ENCODE measurements at places on chromosomes 3 and 15.

DNA sequence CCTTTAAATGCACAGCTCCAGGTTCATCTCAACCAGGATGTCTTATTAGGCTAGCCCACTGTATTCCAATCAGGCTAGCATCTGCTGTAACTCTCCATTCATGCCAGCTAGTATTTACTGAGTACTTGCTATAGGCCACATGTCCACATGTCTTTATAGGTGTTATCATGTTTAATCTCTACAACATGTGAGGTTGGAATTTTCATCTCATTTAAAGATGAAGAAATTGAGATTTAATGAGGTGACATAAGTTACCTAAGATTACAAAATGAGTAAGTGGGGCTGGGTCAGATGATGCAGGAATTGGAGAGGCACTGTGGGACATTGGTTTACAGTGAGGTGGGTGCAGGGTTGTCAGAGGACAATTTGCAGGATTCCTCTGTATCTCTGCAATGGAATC is 2.9 kb downstream of the IFT122 start:
- DNase-seq = no peak

- DNase-seq = peak; percentile 40
These were observed 846 bp upstream of the POLG start for GRCh38 chr15:89335298-89336041.

DNA sequence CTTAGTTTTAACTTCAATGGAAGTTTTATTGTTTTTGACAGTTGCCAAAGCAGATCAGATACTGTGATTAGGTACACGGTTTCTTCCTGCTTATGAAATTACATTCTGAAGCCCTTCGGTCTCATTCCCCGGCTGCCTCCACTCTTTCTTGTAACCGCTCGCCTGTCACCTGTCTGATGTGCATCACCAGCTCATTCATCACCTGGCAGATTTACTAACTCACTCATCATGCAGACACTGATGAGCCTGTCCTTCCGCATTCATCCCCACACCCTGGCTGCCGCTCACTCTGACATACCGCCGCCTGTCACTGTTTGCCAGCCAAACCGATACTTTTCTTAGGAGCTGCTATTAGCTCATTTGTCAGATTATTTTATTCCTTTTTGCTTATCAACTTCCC is 82.8 kb upstream of the NSMCE3 start:
- DNase-seq = no peak

GRCh38 chr15:101401286-101401685 is 88.2 kb downstream of the PCSK6 start:
- no peak for DNase-seq

DNA sequence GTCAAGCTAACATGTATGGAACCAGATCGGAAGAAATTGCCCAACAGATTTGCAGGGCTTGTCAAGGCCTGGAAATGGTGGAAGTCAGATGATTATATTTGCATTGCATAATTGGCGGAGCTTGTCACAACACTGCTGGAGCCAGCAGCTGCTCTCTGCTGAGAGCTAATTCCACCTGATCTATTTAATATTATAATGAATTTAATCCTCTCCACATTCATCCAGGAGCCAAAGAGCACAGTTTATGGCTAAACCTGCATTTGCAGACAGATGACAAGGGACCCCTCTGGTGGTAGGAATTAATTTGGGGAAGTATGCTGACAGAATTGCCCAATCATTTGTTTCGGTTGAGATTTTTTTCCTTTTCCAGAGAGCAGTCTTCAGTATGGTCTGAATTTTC is 730.2 kb downstream of the TUSC7 start:
- peak; percentile 76 for DNase-seq

- DNase-seq = no peak
These were observed 3.3 kb downstream of the ACAD9 start for GRCh38 chr3:128882719-128883118.

DNA sequence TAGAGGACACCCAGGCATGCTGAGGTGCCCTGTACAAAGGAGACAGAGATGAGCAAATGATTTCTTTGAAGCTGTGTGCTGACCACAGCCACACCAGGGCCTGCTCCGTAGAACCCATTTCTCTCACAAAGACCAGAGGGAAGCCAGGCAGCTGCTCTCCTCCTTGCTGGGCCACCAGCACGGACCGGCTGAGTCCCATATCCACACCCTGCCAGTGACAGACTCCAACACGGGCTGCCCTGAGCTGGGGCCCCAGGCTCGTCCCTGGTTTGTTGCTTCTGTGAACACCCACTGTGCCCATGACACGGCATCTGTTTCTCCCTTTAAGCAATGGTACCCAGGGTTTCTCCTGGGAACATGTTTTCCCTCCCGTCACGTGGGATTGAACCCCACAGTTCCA is 284.5 kb downstream of the ADAMTS17 start:
- DNase-seq = no peak

- DNase-seq = no peak
These were observed 48.9 kb downstream of the ABCC5 start for GRCh38 chr3:183968666-183969245.

- no peak for DNase-seq
These were observed 21.1 kb upstream of the MEIS2 start for GRCh38 chr15:37121492-37121891.

- DNase-seq = no peak
These were observed 463.5 kb upstream of the RASGRP1 start for GRCh38 chr15:39028069-39028468.

DNA sequence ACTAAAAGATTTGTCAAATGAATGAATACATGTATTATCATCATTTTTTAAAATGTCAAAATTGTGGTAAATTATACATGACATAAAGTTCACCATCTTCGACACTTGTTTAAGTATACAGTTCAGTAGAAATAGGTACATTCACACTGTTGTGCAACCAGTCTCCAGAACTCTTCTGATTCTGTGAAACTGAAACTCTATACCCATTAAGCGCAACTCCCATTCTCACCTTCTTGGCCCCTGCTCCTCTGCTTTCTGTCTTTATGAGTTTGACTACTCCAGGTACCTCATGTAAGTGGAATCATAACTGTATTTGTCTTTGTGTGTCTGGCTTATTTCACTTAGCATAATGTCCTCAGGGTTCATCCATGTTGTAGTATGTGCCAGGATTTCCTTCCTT is 50.1 kb upstream of the KBTBD8 start:
- DNase-seq = no peak

GRCh38 chr3:99920481-99921376 is 103.1 kb downstream of the CMSS1 start:
- DNase-seq = peak; percentile 46

DNA sequence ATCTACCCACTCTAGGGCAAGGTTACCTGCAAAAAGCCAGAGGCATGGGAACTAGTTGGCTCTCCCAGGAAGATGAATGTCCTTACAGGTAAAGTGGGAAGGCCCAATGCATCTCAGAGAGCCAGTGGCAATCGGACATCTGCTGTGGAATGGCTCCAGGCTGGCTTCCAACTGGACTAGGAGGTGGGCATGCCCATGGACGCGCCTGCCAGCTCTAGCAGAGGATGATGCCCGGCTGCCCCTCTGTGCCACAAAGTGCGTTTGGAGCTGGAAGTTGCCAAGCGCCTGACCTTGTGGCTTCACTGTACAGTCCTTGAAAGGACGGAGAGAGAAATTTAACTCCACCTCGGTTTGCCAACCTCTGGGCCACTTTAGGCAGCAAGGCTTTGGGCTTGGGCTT is 84.4 kb downstream of the NR2F2 start:
- DNase-seq = no peak

- peak; percentile 87 for DNase-seq
These were observed 89.3 kb downstream of the SLCO3A1 start for GRCh38 chr15:91942720-91943394.

- no peak for DNase-seq
These were observed 7.9 kb upstream of the SPPL2A start for GRCh38 chr15:50773389-50773788.

GRCh38 chr15:31016446-31016915 is 25.1 kb upstream of the MTMR10 start:
- no peak for DNase-seq

DNA sequence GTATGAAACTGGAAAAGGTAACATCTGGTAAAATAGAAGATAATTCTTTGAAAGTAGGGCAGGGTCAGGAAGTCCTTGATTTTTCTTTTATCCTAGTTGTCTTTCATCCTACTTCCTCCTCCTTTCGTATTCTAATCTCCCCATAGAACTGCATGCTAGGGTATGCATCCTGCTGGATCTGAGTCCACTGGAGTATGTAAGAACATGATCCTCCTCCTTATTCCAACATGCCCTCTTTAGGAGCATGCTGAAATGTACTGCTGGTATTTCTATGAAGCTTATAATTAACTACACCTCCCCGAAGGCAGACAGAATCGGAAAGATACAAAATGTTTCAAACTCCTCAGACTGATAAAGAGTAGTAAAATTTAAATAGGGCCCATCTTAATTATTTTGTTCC is 493.8 kb downstream of the AGBL1 start:
- no peak for DNase-seq

- DNase-seq = no peak
These were observed 427.5 kb upstream of the TBL1XR1 start for GRCh38 chr3:177624528-177625495.

DNA sequence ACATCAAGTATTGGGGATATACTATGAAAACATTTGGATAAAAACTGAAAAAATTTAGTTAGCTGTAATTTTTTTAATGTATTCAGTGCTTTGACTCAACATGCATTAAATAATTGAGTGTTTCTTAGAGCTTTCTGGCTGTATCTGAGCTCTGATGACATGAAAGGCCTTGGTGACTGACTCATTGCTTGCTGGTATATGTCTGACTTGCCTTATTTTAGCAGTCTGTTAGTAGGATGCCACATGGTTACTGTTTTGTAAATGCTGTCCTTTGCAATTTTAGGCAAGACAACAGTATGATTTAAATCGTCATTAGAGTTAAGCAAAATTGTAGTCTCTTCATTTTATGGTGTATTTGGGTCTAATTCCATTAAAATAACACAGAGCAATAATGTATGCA is 199.2 kb downstream of the GHSR start:
- no peak for DNase-seq

DNA sequence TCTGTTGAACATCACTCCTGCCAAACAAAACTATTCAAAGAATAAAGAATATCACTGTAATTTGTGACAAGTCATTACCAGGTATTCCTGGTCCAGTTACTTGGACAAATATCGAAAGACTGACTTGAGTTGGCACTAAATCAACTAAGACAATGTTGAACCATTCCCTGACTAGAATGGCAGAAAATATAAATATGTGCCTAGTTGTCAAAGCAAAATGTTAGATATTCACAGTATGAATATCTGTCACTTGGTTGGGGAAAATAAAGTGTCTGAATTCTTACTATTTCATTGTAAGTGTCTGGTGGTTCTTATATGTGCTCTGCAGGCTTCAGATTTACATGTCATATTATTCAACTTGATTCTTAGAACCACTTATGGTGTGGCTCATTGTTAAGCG is 470.2 kb downstream of the NAALADL2 start:
- no peak for DNase-seq

GRCh38 chr3:10162185-10162584 is 2.5 kb upstream of the IRAK2 start:
- DNase-seq = peak; percentile 44

DNA sequence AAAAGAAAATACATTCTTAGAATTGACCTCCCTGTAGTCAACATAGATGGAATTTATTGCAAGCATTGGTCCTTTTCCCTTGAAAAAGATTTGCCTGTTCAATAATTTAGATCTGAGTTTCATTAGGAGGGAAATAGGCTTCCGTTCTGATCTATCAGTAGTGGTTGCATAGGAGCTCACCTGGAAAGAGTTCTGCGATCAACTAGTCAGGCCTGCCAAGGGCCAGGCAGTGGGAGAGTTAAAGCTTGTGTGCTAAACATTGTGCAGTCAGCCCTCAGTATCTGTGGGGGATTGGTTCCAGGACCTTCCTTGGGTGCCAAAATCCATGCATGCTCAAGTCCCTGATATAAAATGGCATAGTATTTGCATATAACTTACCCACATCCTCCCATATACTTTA is 29.6 kb upstream of the IDH2 start:
- no peak for DNase-seq

DNA sequence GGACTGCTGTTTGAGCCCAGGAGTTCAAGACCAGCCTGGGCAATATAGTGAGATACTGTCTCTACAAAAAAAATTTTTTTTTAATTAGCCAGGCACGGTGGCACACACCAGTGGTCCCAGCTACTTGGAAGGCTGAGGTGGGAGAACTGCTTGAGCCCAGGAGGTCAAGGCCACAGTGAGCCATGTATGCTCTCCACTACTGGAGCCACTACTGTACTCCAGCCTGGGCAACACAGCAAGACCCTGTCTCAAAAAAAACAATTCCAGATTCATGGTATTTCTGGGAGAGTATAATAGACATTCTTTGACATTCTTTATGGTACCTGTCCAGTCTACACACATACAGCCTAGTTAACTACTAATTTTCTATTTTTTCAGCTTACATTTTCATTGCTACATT is 70.1 kb downstream of the GSK3B start:
- no peak for DNase-seq

GRCh38 chr15:40100123-40100946 is 8.3 kb downstream of the BMF start:
- peak; percentile 26 for DNase-seq

Data from common myeloid progenitor, CD34-positive (primary cell).